CD4-positive, alpha-beta T cell treated with Interleukin-15 for 1 hour (primary cell): ENCODE measurements at places on chromosomes 5 and 9.

- DNase-seq = no peak
Observed at GRCh38 chr5:168329302-168329701, 37.9 kb downstream of the WWC1 start.

DNA sequence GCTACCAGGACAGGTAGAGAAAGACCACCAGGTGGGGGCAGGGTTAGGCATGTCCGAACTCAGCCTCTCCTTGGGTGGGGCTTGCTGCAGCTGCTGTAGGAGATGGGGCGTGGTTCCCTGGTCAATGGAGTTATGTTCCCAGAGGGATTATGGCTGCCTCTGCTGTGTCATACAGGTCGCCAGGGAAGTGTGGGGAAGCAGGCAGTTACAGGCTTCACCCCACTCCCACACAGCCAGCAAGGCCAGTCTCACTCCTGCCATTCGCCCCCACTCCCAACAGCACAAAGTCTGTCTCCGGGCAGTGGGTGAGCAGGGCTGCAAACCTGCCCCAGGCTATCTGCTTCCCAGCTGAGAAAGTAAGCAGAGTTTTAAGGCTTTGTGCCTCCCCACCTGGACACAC lies 20.0 kb upstream of the CEP72 start:
- no peak for DNase-seq

DNA sequence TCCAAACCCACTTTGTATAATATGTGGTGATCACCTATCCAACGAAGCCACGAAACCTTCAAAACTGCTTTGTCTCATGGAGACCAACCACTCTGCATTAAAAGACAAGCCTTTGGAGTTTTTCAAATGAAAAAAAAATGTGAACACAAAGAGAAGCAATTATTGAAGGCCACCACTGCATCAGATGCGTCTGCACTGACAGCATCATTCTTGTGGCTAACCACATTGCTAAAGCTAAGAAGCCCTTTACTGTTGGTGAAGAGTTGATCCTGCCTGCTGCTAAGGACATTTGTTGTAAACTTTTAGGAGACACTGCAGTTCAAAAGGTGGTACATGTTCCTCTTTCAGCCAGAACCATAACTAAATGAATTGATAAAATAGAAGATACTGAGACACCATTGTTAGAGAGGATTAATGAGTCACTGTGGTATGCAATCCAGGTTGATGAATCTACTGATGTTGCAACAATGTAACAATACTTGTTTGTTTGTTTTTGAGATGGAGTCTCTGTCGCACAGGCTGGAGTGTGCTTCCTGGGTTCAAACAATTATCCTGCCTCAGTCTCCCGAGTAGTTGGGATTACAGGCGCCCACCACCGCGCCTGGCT lies 45.4 kb downstream of the TAF11L14 start:
- no peak for DNase-seq

GRCh38 chr5:151053796-151054462 lies 26.9 kb downstream of the TNIP1 start:
- DNase-seq = no peak

- DNase-seq = no peak
Observed at GRCh38 chr5:170528976-170529375, 25.2 kb downstream of the KCNIP1 start.

DNA sequence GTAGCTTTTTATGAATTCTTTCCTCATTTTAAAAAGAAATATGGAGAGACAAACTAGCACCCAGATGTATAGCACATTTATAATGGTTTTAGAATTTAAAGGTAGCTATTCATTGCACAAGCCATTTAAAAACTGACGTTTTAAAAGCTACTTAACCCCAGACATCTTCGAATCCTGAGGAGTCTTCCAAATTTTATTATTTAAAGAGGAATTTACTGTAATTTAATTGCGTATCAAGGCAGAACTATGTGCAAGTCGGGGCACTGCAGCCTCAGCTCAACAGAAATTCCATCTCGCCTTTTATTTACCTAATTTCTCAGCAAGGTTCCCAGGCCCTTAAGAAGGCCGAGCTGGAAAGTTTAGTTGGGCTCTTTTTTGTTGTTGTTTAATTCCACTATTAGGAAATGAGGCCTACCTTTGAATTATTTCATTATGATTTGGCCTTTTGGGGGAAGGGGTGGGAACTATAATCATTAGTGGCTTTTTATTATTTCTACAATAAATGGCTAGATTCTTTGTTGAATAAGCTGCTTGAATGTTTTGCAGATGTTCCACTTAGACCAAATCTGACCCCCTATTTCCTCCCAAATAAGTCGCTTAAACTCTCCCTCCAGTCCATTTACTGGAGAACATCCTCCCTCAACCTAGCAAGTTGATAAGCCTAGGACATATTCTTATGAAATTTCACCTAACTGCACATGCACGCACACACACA lies 20.2 kb downstream of the NR2F1 start:
- no peak for DNase-seq

GRCh38 chr5:66232706-66233445 lies 88.8 kb downstream of the SREK1 start:
- no peak for DNase-seq

DNA sequence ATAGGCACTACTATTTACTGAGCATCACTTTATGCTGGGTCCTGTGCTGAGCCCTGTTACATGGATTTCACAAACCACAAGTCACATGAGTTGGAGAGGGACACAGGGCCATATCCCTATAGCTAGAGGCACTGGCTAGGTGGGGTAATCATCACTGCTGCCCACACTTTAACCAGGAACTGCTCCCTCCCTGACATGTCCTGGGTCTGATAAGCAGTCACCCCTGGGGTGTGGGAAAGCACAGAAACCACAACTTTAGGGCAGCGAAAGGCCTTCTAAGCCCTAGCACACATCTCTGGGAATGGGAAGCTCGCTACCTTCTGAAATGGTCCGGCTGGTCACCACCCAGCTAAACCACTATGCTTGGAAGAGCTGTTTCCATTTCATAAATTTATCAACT lies 15.0 kb downstream of the TBC1D2 start:
- DNase-seq = no peak

DNA sequence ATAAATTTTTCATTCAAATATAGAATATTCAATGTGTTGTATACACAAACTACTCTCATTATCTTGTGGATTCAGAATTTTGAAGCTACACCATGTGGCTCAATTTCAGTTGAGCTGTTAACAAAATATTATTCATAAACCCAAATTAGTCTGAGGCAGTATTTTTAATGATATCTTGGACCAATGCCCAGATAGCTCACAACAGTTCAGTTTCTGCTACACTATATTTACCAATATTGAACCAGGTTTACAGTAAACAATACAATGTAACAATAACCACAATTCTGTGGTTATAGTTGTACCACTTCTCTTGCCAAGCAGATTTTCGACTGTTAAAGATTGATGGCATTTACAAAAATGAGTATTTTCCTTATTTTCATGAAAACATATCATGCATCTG lies 99.9 kb downstream of the SSBP2 start:
- no peak for DNase-seq
